ENCODE measurements at places on chromosomes 3 and 15.
A peak's percentile ranks its signal among the peaks of the same experiment; 100 is the strongest.

DNA sequence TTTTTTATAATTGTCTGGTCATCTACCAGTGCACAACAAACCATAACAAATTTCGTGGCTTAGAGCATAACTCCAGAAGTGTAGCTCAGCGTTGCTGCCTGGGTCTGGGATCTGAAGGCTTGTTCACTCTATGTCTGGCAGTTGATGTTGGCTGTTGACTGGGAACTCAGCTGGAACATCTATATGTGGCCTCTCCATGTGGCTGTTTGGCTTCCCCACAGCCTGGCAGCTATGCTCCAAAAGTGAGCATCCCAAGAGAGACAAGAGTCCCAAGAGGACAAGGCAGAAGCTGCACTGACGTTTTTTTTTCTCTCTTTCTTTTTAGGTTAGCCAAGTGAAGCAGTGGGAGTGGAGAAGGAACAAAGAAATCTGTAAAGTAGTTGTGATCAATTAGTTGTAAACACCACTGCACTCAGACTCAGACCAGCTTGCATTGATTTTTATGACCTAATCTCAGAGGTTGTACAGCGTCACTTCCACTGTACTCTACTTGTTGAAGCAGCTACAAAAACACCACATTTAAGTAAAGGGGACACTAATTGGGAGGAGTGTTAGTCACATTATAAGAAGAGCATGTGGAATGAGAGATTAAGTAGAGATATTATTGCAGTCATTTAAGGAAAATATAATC is 2.5 kb upstream of the GPR176 start:
- DNase-seq, result no peak

- DNase-seq, result no peak
Observed at GRCh38 chr3:37024820-37025405, 31.6 kb downstream of the MLH1 start.

GRCh38 chr3:161163297-161163696 is 57.8 kb upstream of the NMD3 start:
- no peak for DNase-seq

DNA sequence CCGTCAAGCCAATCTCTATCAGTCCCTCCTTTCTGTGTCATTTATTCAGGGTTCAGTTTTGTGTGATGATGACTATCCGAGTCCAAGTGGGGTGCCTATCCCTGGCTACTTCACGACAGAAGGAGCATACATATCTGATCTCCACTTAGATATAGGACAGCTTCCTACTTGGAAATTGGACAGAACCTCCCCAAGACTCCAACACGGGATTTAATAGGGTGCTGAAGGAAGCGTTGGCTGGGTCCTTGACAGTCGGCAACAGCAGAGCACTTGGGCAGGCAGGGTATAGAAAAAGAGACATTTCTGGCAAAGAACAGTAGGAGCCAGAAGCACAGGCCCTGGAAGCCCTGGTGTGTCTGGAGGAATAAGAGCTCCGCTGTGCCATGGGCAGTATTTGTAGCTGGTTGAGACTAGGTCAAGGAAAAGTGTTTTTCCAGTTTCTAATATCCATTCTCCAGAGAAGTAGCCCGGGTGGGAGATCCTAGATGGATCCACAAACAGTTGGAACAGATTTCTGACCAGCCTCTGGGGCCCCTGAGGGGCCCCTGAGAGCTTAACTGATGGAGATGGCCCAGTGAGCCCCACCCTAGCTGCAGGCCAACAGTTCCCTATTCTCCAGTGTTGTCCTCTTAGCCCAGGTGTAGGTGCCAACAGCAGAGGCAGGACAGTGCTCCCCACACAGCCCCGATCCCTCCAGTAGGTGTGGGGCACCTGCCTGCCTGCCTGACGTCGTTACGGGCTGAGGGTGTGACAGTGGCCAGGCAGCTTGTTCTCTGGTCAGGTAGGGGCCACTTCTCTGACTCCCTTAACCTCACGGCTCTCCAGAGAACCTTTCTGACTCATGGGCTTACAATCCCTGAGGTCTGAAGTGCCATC is 130.8 kb downstream of the CHCHD6 start:
- DNase-seq, result no peak

DNA sequence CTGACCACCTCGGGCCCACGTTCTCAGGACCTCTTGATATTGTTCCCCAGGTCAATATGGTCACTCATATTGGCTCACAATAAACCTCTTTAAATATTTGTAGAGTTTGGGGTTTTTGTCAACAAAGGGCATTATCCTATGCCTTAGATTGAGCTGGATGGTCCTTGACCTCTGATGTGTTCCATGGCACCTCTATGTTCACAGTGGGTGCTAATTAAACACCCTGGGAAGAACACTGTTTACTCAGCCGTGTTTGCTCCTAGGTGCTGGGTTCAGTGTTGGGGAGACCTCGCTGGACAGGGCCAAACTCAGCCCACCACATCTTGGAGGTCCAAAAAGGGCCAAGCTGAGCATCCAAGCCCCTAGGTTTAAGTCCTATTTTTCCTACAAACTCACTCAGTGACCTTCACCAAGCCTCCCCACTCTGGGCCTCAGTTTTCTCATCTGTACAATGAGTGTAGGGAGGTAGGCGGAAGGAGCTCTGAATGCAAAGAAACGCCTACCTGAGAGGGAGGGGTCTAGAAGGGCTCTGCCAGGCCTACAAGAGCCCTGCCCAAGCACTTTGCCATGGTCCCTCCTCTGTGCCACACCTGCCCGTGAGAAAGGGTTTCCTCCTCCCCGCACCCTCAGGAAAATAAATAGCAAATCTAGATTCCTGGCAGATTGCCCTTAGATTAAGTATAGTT is 7.2 kb downstream of the FAM174B start:
- no peak for DNase-seq

GRCh38 chr15:61442821-61443220 is 213.7 kb upstream of the RORA start:
- no peak for DNase-seq

- DNase-seq, result no peak
Observed at GRCh38 chr3:5198313-5198677, 10.8 kb downstream of the EDEM1 start.

GRCh38 chr3:114128826-114129225 is 50.0 kb downstream of the DRD3 start:
- DNase-seq, result no peak

DNA sequence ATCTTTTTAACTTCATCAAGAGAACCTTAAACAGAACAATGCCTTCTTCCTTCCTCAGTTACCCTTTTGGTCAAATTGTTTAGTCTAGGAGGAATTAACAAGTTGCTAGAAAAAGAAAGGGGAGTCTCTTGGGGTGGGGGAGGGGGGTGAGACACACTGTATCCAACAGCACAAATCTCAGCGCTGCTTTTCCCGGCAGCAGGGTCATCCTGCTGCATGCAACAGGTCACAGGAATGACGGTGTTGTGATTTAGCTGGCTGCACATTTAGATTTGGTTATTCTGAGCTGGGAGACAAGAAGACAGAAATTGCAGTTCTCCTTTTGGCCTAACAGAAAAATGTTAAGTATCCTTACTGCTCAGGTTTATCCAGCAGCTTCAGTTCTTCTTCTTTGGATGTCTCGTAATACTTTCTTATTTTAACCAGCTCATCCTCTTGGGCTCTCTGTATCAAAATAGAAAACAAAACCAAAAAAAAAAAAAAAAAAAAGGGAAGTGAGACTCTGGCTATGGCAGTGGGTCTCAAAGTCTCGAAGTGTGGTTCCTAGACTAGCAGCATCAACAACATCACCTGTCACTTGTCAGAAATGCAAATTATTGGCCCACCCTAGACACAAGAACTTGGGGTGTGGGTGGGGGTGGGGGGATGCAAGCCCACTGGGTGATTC is 190.5 kb downstream of the GREM1 start:
- DNase-seq, result no peak

GRCh38 chr15:70056091-70056680 is 41.5 kb downstream of the TLE3 start:
- no peak for DNase-seq

DNA sequence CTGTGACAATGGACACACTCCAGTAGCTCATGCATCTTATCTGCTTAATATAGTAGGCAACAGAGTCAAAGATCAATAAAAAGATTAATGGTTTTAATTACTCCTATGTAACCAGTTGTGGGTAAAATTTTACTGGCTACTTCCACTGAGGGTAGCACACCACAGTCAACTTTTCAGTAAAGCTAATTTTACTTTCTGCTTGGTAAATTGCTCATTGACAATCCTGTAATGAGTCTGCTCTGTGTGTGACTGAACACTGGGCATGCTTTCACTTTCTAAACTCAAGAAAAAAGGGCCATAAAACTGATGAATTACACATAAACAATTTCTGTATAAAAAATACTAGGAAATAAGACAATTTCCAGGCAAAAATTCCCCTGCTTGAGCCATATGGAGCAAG is 838.3 kb downstream of the VGLL3 start:
- no peak for DNase-seq

DNA sequence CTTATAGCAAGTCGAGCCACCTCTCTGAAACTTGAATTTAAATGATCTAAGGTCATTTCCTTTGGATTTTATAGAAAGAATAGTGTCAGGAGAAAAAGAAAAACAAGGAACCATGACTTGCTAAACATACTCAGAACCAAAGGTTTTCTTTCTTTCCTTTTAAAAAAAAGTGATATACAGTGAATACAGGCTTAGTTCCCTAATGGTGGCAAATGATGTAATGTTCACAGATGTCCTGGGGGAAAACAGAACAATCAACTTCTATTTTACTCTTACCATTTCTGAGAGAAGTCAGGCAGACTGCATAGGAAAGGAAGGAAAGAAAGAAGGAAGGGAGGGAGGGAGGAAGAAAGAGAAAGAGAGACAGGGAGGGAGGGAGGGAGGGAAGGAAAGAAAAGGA is 56.5 kb downstream of the ST6GAL1 start:
- DNase-seq, result no peak

GRCh38 chr3:22297436-22297835 is 546.4 kb upstream of the ZNF385D start:
- no peak for DNase-seq

- peak; percentile 18 for DNase-seq
Observed at GRCh38 chr3:98343647-98344507, 9.8 kb upstream of the OR5K4 start.

GRCh38 chr3:69292959-69293574 is 92.8 kb downstream of the FRMD4B start:
- DNase-seq, result no peak

DNA sequence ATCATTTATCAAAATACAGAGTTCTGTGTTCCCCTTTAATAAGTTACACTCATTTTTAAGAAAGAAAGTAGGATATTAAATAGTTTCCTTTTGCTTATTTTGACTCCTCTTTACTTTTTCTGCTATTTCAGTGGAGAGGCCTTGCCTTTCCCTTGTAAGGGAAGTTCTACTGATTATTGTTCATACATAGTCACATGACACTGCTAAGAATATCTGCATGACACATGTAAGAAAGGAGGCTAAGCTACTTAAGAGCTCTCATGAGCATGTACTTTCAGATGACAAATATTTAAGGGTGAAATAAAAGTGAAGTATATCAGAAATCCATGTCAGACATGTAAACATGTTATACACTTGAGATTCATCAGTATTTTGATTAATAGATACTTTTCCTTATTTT is 39.0 kb downstream of the MYRIP start:
- DNase-seq, result no peak

GRCh38 chr3:11118181-11118682 is 36.1 kb upstream of the HRH1 start:
- no peak for DNase-seq

- no peak for DNase-seq
Observed at GRCh38 chr15:85972805-85973540, 106.7 kb upstream of the AGBL1 start.

- DNase-seq, result no peak
Observed at GRCh38 chr15:85297537-85297936, 82.9 kb upstream of the AKAP13 start.

DNA sequence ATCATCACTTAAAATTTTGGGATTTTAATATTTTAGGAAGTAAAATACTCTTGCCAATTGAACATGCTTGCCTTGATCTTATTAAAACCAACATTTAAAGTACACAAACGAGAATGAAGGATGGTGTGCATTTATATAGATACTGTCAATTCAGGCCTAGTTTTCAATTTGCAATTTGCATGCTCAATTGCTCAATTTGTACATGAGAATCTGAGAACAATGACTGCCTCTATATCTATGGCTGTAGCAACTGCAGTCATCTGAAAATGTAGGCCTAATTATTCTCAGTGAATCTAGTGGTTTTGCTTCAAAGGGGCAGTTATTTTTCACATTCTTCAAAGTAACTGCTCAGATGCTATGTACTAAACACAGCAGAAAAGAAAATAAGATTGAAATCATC is 18.8 kb downstream of the ZBBX start:
- no peak for DNase-seq

- no peak for DNase-seq
Observed at GRCh38 chr15:31062310-31062847, 39.1 kb downstream of the TRPM1 start.

DNA sequence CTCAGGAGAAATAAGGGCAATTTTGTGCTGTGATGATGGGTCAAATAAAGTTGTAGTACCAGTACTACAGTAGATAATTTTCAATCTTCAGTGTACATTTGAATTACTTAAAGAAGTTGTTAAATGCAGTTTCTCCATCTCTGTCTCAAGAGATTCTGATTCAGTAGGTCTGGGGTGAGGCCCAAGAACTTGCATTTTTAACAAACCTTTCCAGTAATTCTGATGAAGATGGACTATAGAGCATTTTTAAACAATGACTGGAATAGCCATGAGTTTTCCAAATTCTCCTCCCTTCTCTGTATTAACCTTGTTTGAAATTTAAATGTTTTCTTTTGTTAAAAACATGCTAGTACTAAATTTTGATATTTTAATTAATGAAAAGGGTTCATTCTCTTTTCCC is 127.0 kb upstream of the CD96 start:
- no peak for DNase-seq

DNA sequence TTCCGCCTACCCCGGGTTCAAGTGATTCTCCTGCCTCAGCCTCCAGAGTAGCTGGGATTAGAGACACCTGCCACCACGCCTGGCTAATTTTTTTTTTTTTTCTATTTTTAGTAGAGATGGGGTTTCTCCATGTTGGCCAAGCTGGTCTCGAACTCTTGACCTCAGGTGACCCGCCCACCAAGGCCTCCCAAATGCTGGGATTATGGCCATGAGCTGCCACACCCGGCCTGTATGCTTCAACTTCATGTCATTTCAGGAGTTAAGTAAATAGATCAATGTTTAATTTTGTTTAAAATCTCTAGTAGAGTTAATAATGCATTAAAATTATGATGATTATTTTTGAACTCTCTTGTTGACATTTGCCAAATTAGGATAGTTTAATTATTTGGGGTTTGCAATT is 121.1 kb upstream of the ALDH1A3 start:
- no peak for DNase-seq

DNA sequence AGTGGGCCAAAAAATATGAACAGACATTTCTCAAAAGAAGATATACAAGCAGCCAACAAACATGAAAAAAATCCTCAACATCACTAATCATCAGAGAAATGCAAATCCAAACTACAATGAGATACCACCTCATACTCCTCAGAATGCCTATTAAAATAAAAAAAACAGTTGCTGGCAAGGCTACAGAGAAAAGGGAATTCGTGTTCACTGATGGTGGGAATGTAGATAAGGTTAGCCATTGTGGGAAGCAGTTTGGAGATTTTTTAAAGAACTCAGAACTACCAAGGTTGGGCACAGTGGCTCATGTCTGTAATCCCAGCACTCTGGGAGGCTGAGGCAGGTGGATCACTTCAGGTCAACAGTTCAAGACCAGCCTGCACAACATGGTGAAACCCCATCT is 27.8 kb upstream of the C15orf40 start:
- no peak for DNase-seq

GRCh38 chr15:75178171-75178937 is 23.3 kb upstream of the C15orf39 start:
- peak; percentile 19 for DNase-seq

GRCh38 chr3:63768386-63768785 is 50.7 kb upstream of the C3orf49 start:
- DNase-seq, result no peak

- no peak for DNase-seq
Observed at GRCh38 chr3:38245930-38246329, 19.7 kb upstream of the SLC22A13 start.

Measured in stimulated activated CD4-positive, alpha-beta T cell treated with anti-CD3 and anti-CD28 coated beads, Interleukin-2, amount 100 ng/mL, for 24 hours (primary cell).